Stimulated activated naive CD4-positive, alpha-beta T cell treated with Interleukin-2 at 50 U/mL for 16 hours (primary cell): ENCODE measurements at places on chromosomes 3 and 15.

GRCh38 chr15:37480482-37480881, 380.1 kb upstream of the MEIS2 start:
- DNase-seq, result no peak

- no peak for DNase-seq
Observed at GRCh38 chr15:61173899-61174689, 55.0 kb downstream of the RORA start.

DNA sequence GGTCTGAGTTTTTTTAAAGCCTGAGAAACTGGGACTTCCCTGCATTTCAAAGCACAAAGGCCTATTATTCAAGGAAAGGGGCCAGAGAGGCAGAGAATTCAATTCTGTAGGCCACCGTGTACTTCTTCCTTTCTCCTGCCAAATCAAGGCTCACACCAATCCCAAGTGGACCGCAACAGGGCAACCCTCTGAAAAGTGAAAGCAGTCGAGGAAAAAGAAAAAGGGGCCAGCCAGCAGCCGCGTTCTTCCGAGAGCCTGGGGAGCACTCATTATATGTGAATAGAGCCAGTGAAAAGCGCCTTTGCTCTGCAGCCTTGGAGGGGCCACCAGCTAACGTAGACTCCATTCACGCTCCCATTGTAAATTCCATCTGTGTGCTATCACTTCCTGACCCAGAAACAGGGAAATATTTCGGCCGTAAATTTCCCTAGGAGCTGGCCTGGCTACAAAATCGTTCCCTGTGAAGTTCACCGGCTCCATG, 45.9 kb upstream of the THUMPD3 start:
- DNase-seq, result no peak

DNA sequence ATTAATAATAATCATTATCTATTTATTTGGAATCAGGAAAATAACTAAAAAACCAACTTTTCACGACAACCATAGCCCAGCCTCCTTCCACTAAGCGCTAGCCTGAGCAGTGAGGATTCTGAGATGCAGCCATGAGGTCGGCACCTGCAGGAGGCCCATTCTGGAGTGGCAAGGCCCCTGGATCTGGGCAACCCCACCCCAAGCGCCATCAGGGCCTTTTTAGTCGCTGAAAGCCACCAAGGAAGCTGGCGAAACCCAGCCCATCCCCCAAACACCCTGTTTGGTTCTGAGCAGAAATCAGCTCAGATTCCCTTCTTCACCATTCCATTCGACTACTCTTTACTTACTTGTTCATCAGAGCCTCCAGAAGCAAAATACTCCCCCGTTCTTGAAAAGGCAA, 29.5 kb downstream of the POC1A start:
- no peak for DNase-seq

DNA sequence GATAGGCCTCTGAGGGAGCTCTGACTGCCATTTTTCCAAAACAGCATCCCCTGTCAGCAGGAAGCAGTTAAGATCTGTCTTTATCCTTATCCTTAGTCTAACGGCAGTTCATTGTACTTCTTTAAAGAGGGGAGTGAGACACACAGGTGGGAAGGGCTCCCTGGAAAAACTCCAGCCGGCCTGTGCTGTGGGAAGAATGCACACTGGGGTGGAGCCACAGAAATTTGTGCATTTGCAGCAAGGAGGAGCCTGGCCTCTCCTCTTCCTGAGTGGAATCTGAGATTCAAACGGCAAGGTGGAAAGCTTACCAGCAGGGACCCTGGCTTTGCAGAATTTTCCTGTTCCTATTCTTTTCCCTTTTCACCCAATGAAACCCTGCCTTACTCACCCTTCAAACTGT, 1209.4 kb downstream of the ROBO2 start:
- no peak for DNase-seq

DNA sequence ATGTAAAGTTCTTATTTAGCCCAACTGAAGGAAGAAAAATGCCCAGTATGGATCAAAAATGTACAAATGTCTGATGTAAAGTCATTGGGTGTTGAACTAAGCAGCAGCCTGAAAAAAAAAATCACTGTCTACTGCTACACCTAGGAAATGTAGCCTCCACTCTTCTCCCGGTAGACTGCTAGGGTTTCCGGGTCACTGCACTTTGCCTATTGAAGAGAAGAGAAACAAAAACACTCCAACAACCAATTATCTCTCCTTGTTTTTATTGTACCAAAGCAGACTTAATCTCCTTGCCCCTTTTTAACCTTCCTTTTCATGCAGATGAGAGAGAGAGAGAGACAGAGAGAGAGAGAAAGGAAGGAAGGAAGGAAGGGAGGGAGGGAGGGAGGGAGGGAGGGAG, 140.2 kb upstream of the SETMAR start:
- DNase-seq, result no peak

DNA sequence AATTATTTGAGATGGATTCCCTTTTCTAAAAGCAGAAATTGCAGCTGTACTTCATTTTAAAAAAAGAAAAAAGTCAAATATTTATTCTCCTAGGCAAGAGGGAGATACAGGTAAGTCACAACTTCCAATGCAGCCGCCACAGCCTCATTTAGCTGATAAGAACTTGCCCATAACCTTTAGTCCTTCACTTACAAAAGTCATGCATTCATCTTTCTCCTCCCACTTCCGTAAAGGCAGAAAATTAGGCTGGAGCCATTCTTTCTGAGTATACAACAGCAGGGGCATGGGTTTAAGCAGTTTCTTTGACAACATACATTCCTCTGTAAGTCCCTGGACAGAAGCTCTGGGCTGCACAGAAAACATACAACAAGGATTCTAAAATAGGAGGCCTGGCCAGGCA, 4.3 kb downstream of the SUCLG2 start:
- DNase-seq, result no peak

GRCh38 chr3:172069478-172069877, 30.1 kb downstream of the FNDC3B start:
- DNase-seq, result no peak

DNA sequence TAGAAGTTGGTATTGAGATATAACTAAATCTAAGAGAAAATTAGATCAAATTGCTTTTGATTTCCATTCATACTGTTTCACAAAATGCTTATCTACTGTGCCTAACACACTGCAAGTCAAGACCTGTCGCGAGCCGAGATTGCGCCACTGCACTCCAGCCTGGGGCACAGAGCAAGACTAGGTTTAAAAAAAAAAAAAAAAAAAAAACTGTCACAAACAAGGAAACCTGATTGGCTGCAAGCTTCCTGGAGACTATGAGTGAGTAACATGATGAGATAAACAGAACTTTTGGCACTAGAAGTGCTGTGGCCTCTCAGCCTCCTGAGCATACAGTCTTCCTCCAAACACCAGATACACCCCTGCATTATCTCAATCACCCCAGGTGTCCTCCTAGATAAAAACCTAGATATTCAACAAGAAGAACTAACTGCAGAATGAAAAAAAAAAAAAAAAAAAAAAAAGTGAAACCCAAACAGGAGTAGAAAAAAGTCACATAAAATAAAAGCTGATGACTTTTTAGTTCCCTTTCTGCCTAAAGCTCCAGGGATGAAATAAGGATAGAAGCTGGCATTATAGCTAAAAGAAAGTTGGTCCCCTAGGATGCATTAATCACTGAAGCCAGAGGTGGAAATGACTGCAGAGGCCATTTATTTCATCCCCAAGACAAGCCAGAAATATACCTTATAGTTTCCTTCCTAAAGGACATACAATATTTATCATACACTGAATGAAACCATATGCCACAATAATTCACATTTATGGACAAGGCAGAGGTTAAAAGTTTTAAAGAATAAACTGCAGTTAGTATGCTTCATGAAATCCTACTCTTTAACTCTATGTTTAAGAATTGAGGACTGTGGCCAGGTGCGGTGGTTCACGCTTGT, 82.4 kb downstream of the P3H2 start:
- DNase-seq, result no peak

GRCh38 chr3:152058856-152059255, 185.4 kb downstream of the SUCNR1 start:
- DNase-seq, result no peak

- no peak for DNase-seq
Observed at GRCh38 chr15:29589416-29589815, 232.9 kb downstream of the TJP1 start.

DNA sequence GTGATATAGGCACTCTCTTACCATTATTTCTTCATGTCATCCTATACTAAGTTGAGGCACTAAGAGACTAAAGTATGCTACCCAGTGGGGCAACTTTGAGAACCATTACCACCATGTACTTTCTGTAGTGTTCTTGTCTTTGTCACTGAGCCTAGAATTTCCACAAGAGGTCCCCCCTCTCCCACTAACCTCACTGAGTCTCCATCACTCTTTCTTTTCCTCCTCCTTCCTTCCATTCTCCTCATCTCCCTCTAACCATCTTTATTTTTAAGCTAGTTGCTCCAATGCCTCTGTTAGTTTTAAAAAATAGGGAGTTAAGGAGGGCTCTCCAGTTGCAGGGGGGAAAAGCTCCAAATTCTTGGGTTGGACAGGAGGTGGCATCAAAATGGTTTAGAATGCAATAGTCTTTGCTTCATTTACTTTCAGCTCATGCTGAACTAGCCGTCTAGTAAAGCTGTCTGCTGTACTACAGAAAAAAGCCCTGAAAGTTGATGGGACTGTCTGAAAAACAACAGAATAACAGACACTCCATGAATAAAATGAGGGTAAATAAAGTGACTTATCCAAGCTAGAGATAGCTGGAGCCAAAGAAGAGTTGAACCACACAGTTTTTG, 85.1 kb upstream of the MYRIP start:
- DNase-seq, result no peak

- no peak for DNase-seq
Observed at GRCh38 chr3:102415553-102415952, 19.3 kb upstream of the ZPLD1 start.

- no peak for DNase-seq
Observed at GRCh38 chr3:10883478-10884234, 67.6 kb downstream of the SLC6A11 start.

- DNase-seq, result no peak
Observed at GRCh38 chr15:60572541-60573421, 93.8 kb upstream of the ICE2 start.

DNA sequence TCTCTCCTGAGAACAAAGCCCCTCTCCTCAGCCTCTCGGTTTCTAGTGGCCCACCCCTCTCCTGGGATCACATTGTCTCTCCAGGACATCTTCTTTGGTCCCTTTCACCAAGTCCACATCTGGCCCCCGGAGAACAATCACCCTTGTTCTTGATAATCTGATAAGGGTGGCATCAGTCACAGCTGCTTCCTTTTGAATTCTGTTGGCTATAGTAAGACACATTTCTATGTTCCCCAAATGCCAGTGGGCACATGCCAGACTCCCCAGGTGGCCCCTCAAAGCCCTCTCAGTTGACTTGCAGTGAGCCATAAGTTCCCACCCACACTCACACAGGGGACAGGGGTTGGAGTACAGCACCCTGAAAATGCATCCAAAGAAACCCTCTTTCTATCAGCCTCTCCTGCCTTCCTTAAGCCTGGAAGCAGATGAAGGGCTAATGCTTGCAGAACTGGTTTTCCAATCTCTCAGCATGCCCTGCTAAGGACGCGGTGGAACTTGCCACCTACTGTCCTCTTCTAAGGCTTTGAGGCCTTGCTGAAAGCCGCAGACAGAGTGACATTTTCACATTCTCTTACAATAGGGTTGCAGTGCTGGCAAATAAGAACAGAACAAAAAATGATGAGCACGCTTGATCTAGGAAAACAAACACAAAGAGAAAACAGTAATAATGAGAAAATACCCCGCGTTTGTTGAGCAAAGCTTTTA, 101.3 kb upstream of the SLCO3A1 start:
- no peak for DNase-seq

DNA sequence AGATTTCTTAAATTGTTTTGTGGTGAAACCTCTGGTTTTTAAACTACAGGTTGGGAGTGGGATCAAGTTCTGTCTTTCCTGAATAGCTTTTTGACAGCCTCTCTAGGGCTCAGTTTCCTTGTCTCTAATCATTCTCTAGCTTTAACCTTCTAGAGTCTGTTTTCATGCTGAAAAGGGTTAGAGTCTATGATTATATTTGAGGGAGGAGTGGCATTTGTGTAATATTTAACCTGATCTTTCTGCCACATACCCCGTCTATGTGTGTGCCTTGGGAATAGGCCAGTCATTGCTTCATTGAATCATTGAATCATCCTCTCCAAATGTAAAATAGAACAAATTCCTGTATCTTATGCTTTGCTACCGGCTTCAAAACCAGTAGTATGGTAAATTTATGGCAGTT, 204.9 kb downstream of the KLHL25 start:
- no peak for DNase-seq

- no peak for DNase-seq
Observed at GRCh38 chr3:180631317-180631716, 29.4 kb downstream of the TTC14 start.

GRCh38 chr3:44439499-44440295, 37.8 kb downstream of the ZNF445 start:
- peak; percentile 64 for DNase-seq

- DNase-seq, result no peak
Observed at GRCh38 chr3:11844891-11845290, 1.8 kb downstream of the TAMM41 start.
